ENCODE measurements at places on chromosomes 5 and 9. TPM values are rescaled to one million over a fixed set of nuclear protein-coding genes. Genes with fewer than 3 reads are reported as not detected.

DNA sequence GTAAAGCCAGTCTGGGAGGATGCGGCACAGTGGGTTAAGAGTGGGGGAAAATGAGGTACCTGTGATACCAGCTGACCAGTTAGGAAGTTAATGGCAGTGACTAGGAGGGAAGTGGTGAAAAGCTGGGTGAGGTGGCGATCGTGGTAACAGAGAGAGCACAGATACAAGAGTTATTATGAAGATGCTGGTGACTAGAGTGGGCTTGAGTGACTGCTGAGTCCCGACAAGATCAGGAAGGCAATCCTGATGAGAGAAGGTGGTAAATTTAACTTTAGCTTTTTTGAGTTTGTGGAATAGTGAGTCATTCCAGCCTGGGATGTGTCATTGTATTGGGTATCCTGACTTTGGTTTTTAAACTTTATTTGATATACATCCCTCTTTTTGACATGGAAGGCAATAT is 38.8 kb downstream of the CMYA5 start:
- H3K4me3 ChIP-seq = no peak overlapping the region
- DNase-seq = no peak
- H3K4me1 ChIP-seq = no peaks in the 10 kb centered on the region
- H3K36me3 ChIP-seq = no peaks in the 10 kb centered on the region
- H3K27me3 ChIP-seq = peaks cover 21% of the 10 kb centered on the region

The ZNF354C gene
- 7.9 TPM for total RNA-seq

GRCh38 chr5:108983461-108984092 is 235.9 kb downstream of the FER start:
- H3K4me3 ChIP-seq = no peak overlapping the region
- H3K27ac ChIP-seq = no peak overlapping the region
- no peak for DNase-seq
- no peaks in the 10 kb centered on the region for H3K27me3 ChIP-seq

The SOHLH1 gene
- not detected for total RNA-seq

The ST8SIA4 gene
- 1.3 TPM for total RNA-seq

The DEPDC1B gene
- 50.5 TPM for total RNA-seq

DNA sequence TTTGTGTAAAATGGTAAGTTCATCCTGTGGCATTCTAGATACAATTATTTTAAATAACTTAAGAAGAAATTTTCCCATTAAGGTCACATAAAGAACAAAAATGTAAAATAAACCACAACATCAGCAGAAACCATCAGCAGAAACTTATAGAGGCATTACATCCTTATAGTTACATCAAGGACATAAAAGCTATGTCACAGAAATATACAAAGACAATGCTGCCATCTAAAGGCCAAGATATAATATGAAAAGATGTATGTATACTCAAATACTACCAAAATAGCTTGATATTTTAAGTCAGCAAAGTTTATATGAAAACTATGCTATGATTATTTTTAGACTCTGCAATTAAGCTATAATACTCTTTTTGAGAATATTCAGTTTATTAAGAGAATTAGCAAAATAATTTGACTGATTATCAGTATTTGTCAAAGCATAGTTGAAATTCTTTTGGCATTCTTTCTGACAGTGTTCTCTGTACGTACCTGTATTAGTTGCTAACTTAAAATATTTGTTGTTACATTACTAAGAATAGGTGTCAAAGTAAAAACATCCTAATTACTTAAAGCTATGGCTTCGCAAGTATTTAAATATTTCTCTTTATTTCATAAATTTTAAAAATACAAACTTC is 36.2 kb downstream of the FBXL17 start:
- H3K27ac ChIP-seq = no peak overlapping the region
- H3K4me1 ChIP-seq = no peaks in the 10 kb centered on the region
- no peaks in the 10 kb centered on the region for H3K36me3 ChIP-seq
- H3K27me3 ChIP-seq = no peaks in the 10 kb centered on the region
- no peak for DNase-seq
- no peak overlapping the region for H3K4me3 ChIP-seq

GRCh38 chr5:171688696-171689495 is 96.7 kb upstream of the SMIM23 start:
- DNase-seq = no peak
- H3K4me3 ChIP-seq = no peak overlapping the region
- peaks cover 6% of the 10 kb centered on the region for H3K4me1 ChIP-seq
- H3K36me3 ChIP-seq = no peaks in the 10 kb centered on the region
- H3K27me3 ChIP-seq = no peaks in the 10 kb centered on the region

The ZNF454 gene
- 4.3 TPM for total RNA-seq

DNA sequence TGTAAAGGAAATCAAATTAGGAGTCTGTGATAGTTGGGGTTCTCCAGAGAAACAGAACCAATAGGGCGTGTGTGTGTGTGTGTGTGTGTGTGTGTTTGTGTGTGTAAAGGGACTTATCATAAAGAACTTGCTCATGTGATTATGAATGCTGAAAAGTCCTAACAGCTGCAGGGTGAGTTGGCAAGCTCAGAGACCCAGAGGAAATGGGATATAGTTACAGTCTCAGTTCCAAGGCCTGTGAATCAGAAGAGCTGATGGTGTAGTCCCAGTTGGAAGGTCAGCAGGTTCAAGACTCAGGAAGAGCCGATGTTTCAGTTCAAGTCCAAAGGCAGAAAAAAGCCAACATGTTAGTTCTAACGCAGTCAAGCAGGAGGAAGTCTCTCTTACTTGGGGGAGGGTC is 214.2 kb downstream of the ELAVL2 start:
- no peak for DNase-seq
- H3K27ac ChIP-seq = no peak overlapping the region
- no peaks in the 10 kb centered on the region for H3K4me1 ChIP-seq
- peaks cover 72% of the 10 kb centered on the region for H3K36me3 ChIP-seq

The PHF24 gene
- 0.53 TPM for total RNA-seq

DNA sequence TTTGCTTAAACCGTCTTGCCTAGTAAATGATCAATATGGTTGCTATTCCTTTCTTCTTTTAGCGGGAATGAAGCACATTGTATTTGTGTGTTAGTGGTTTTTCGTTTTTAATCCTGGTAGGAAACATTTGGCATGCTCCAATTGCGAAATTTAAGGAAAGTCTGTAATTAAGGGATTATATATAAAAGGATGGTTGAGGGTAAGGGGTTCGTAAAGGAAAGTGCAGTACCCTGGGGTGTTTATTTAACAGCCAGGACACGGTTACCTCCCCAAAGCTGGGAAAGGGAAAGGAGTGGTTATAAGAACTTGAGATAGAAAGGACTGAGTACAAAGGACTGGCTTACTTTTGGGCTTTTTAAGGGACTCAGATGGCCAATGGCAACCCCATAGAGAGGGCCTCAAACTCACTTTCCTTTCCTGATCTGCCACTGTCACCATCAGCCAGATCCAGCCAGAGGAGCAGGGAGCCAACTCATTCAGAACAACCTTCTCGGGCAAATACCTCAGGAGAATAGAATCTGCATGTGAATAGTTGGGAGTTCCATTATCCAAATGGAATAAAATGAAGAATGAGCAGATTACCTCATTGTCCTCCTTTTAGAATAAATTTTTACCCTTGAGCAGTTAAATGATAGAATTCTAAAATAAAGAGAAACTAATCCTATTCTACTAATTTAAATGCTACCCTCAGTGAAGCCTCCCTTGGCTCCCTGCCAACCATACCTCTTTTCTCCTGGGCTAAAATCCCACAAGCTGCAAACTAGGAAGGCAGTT is 117.7 kb downstream of the SNCAIP start:
- no peak overlapping the region for H3K4me3 ChIP-seq
- peaks cover 13% of the 10 kb centered on the region for H3K36me3 ChIP-seq
- H3K27ac ChIP-seq = peak overlapping the region; percentile 99
- DNase-seq = peak; percentile 33

GRCh38 chr9:135065804-135066203 is 21.7 kb upstream of the OLFM1 start:
- DNase-seq = no peak
- peaks cover 22% of the 10 kb centered on the region for H3K27me3 ChIP-seq
- H3K4me1 ChIP-seq = peaks cover 8% of the 10 kb centered on the region

DNA sequence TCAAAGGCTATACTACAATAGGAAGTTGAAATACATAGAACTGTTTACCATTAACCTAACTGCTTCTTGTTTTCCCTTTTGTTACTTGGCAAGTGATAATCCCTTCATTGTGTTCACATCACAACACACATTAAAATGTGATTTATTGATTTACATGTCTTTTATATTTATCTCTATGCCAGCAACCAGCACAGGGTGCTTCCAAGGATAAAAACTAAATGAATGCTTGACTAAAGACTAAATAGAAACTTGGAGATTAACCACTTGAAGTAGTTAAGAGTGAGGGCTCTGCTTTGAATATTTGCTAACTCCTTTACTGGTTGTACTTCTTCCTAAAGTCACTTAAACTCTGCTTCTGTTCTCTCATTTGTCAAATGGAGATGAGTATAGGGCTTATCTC is 1730.6 kb downstream of the EFNA5 start:
- H3K27ac ChIP-seq = no peak overlapping the region
- H3K36me3 ChIP-seq = peaks cover 8% of the 10 kb centered on the region
- no peak overlapping the region for H3K4me3 ChIP-seq
- peaks cover 11% of the 10 kb centered on the region for H3K4me1 ChIP-seq
- H3K27me3 ChIP-seq = no peaks in the 10 kb centered on the region
- no peak for DNase-seq

The ADAM19 gene
- total RNA-seq = 19.2 TPM

The KCTD16 gene
- 0.34 TPM for total RNA-seq

DNA sequence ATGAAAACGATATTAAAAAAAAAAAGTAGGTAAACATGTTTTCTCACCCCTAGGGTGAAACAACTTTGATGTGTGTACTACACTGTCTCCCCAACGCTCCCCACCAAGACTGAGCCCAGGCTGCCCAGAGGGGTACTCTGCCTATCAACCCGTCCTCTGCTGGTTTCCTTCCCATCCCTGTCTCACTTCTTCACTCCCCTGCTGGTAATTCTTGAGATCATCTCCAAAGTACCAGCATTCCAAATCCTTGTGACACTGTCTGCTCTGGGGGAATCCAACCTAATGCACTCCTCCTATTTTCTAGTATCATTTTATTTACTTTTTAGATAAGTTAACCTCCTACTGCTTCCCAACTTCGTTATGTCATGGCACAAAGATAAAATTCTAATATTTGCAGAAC is 6.3 kb upstream of the APTX start:
- no peaks in the 10 kb centered on the region for H3K4me1 ChIP-seq
- no peak overlapping the region for H3K4me3 ChIP-seq
- no peaks in the 10 kb centered on the region for H3K27me3 ChIP-seq
- no peaks in the 10 kb centered on the region for H3K36me3 ChIP-seq
- no peak overlapping the region for H3K27ac ChIP-seq

DNA sequence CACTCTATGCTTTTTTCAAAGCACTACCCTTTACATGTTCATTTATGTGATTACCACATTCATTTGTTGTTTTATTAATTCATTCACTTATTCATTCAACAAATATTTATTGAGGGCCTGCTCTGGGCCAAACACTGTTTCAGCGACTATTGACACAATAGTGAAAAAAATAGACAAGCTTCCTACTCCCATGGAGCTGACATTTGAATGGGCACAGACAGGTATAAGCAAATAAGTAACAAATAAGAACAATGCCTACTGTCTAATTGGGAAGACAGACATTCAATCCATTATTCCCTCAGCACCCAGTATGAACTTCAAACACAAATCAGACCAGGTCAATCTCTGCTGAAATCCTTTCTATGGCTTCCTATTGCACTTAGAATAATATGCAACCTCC is 156.9 kb upstream of the NR3C1 start:
- H3K4me3 ChIP-seq = no peak overlapping the region
- DNase-seq = no peak
- peaks cover 7% of the 10 kb centered on the region for H3K4me1 ChIP-seq
- no peaks in the 10 kb centered on the region for H3K36me3 ChIP-seq

DNA sequence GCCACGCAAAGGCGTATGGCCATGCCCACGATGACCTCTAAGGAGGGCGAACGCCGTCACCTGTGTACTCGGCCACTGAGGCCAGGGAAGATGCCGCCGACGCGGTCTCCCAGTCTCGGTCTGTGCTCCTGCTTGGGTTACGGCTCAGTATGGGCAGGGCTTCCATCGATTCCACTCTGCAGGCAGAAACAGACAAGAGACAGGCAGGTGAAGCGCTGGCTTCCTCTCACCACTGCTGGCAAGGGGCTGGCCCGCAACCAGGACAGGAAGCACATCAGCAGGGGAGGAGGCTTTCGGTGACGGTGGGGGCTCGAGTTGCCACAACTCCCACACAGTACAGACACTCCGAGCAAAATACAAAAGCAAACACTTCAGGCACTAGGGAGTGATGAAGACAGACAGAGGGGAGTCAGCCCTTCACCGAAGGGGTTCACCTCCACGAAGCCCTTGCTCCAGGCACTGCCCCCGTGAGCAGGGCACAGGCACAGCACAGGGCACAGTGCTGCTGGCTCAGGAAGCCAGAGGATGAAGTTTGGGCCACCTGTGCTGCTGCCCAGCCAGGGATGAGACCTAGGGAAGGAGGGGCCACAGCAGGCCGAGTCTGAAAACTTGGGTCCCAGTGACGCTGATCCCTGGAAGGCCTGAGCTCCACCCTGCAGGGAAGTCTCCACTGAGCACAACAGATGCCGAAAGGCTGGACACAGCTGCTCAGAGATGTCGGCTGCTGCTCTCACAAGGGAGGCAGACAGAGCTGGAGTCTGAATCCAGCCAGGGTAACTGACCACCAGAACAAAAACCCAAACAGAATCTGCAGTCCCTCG is 91.3 kb downstream of the CAMSAP1 start:
- no peak overlapping the region for H3K4me3 ChIP-seq
- H3K27ac ChIP-seq = peak overlapping the region; percentile 54
- H3K36me3 ChIP-seq = peaks cover 78% of the 10 kb centered on the region
- DNase-seq = no peak
- H3K4me1 ChIP-seq = peaks cover 4% of the 10 kb centered on the region

DNA sequence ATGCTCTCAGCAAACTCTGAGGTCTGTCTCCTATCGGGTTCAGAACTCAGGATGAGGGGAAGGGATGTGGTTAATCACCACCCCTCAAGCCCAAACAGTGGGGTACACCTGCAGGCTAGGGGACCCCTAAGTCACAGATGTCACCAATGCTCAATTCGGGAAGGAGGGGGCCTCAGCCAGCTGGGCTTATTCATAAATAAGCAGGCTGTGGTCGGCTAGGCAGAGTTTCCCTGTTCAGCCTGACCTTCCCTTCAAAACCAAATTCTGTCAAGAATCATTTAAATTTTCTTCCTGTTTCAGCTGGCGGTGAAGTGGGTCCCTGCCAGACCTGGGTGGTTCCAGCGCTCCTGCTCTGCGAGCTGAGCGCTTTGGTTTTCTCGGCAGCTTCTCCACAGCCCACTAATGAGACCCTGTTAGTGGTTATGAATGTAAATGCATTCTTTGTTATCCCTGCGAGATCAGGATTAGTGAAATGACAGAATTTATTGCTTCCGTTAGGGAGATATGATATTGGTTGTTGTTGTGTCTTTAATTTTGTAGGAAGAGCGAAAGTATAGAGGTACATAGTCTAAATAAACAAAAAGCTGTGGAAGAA is 68.3 kb downstream of the AK8 start:
- H3K27ac ChIP-seq = no peak overlapping the region

All from WTC11 (cell line).